ENCODE measurements at places on chromosomes 13 and 19. TPM values are rescaled to one million over a fixed set of nuclear protein-coding genes. Genes with fewer than 3 reads are reported as not detected.

IL12RB1 gene
- not detected for total RNA-seq

MCEMP1 gene
- not detected for total RNA-seq

- DNase-seq, result no peak
These were observed 47.7 kb upstream of the USPL1 start for GRCh38 chr13:30569901-30570576.

DNA sequence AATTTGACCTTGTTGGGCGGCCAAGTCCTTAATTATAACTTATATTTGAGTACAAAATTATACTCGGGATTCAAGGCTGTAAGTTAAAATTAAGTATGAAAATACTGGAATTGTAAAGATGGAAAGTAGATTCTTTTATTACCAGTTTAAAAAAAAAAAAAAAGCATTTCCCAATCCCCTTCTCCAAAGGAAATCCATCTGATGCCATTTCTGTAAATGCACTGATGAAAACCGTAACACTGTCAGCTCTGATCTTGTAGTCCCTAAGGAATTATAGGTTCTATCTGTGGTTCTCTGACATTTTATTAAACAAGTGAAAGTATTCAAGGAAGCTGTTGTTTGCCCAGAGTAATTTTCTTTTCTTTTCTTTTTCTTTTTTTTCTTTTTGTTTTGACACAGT is 41.6 kb upstream of the HNRNPA1L2 start:
- DNase-seq, result no peak

Measured in mesothelial cell of epicardium (in vitro differentiated cells).